ENCODE measurements at places on chromosomes 2 and 18.
A peak's percentile ranks its signal among the peaks of the same experiment; 100 is the strongest.

DNA sequence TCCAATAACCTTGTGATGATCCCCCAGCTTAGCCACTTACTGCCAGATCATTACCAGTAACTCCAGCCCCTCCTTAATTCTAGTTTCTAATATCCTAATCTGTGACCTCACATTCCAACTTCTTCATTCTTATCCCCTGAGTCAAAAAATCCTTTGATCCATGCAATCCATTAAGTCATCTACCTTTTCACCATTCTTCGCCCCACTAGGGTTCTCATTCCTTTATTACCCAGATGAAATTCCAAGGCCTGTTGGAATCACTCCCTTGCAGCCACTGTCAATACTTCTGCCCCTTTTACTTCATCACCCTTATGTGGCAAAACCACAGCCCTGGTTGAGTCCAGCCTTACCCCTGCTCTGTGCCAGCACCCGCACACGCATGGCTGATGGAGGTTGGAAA is 20.3 kb upstream of the IL36G start:
- no peak for DNase-seq

DNA sequence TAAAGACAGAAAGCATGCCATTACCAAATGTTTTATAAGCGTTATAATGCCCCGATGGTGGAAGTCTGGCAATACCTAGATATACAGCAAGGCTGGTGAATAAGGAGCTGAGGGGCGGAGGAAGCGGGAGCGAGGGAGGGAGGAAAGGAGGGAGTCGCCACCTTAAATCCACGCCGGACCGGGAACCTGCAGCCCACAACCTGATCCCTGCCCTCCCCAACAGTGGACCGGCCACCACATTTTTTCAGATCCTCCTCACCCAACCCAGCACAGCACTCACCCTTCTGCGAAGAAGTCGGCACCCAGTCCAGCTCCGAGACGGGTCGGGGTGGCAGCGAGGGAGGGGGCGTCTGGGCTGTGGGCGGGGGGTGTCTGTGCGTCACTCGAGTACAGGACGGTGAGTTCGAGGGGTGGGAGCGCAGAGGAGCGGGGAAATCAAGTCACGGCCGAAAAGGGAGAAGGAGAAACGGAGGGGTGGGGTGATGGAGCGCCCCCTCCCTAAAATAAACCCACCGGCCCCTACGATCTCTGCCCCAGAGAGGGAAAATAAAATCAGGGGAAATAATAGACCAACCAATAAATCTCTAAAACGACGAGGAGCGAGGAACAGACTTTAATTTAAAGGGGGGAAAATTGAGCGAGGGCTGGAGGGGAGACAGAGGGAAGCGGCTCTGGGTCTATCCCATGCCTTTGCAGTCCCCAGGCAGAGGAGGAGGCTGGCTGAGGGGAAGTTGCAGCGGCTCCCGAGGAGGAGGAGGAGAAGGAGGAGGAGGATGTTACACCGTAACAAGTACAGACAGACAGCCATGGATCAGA is 96.5 kb upstream of the SERTAD2 start:
- DNase-seq = peak; percentile 16

DNA sequence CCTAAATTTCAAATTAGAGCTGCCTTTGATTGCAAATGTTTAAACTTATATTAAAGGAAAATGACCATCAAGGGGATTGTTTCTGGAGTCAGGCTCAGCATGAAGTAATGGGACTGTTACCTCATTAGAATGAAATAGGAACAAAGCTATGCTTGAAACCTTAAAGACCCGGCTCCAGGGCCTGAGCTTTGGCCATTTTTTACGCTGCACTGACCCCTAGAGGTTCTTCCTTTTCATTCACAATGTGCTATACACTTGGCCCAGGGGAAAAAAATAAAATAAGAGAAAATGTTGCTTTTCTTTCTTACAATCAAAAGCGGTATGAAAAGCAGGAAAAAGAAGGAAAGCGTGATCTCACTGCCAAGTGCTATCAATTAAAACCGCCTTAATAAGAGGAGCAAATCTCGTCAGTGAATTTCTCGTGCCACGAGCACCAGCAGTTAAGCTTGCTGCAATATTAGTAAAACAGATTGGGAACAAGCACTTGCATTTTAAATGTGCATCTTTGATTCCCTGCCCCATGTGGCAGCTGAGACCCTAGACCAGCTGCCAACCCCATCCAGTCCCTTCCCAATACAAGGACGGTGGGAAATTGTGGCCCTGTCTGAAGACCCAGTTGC is 96.6 kb downstream of the MBD2 start:
- no peak for DNase-seq

DNA sequence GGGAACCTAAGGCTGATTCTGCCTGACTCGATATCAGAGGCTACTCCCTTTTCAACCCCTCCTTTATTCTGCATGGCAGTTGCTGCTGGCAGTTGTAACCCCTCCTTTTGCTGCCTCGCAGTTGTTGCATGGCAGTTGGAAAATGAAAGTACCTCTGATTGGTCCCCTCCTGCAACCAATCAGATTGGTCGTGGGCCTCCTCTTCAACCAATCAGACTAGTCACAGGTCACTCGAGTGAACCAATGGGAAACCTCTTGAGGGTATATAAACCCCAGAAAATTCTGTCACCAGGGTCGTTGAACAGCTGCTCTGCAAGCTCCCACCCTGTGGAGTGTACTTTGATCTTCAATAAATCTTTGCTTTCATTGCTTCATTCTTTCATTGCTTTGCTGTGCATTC is 294.3 kb upstream of the SLC8A1 start:
- DNase-seq = no peak

DNA sequence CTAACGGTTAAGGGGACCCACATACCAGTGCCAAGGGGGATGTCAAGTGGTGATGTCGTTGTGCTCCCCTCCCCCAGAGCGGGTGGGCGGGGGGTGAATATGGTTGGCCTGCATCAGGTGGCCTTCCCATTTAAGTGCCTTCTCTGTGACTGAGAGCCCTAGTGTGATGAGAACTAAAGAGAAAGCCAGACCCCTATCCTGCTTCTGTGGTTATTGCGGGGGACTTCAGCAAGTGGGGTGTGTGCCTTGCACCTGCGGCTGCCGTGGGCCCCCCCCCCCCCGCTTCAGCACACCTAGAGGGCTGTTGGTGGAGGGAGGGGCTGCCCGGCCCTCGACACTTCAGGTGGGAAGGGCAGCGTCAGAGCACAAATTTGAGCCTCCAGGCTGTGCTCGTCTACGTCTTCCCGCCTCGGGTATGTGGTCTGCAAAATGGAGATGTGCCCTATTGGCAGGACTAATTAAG is 6.1 kb downstream of the CTDSP1 start:
- no peak for DNase-seq

All from activated T-helper 1 cell treated with Interleukin-2 at 50 U/mL for 16 hours (primary cell).